ENCODE measurements at places on chromosomes 6 and 20.

GRCh38 chr6:75568965-75569364 lies 32.7 kb upstream of the SENP6 start:
- DNase-seq = no peak

DNA sequence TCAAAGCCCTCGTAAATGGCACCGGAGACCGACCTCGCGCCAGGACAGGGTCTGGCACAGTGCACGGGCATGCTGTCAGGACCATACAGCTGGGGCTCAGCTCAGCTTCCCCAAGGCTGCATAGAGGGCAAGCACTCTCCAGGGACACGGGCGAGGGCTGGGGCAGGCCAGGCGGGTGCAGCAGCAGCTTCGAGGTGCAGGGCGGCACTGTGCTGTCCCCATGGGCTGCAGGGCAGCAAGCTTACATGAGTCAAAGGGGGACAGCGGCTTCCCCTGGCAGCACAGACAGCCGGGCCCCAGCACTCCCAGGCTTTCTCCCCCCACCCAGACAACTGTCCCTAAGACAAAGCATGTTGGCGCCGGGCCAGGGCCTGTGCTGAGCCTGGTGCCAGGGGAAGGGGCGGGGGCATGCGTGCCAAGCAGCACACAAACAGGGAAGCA lies 25.7 kb downstream of the PSMG4 start:
- no peak for DNase-seq

- no peak for DNase-seq
Measured at GRCh38 chr6:114556846-114557488, 214.1 kb upstream of the HS3ST5 start.

DNA sequence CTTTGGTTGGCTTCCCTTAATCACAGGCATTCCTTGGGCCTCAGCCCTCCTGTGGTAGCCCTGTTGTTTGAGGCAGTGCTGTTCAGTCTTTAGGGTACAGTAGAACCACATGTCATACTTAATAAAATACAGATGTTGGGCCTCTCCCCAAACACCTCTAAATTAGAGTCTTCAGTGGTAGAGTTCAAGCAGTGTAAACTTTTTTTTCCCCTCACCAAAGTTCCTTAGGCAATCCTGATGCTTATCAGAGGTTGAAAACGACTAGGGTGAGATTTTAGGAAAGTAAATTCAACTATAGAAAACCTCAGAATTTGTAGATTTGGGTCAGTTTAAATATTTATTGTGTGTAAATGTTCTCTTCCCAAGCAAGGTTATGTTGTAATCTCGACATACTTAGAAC lies 44.6 kb downstream of the BLTP3A start:
- DNase-seq = no peak

DNA sequence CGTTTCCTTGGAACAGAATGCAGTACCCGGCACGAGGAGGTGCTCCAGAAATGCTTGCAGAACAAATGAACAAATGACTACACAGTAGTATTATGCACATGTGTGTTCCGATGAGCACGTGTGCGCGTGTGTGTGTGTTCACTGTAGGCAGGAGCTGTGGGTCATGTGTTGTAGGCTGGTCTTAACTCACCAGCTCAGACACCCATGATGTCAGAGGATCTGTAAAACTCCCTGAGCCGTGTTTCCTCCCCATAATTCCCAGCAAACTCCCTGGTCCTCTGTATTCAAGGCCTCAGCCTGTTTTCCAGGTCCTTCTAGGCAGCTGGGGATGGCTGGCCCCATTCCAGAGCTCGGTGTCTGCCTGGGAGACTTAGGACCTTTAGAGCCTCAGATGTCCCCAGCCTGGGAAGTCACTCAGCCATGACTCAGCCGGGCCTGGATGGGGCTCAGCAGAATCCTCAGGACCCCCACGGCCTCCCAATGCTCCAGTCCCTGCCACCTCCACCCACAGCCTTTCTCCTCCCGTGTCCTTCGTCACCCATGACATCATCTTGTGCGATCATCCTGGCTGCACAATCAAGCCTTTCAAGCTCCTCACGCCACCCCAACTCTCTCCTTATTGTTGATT lies 475.0 kb upstream of the SULF2 start:
- peak; percentile 72 for DNase-seq

DNA sequence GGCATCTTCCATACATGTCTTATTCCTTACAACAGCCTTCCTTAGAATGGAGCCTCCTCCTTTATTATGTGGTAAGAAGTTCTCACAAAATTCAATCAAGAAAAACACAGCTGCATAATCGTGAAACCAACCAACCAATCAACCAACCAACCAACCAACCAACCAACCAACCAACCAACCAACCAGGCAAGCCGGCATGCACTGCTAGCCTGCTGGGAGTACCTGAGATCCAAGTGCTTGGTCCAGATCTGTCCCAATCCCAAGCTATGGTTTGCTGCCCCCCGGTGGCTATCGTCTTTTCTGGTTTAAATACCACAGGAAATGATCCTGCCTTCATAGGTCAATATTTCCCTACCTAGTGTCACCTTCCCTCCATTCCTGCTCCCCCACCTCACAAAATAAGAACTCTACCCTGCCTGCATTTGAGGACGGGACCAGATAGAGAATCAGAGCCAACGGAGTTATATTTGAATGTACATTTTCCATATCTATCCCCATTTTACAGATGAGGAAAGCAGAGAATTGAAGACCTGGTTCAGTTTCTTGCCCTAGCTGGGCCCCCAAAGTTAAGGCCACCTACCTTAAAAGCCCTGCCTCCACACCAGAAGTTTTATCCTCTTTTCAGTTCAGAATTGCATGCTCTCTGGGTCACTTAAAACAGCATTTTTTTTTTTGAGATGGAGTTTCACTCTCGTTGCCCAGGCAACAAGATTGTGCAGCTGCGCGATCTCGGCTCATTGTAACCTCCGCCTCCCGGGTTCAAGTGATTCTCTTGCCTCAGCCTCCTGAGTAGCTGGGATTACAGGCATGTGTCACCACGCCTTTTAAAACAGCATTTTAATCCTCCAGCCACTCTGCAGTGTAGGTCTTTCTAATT lies 27.1 kb downstream of the RAB44 start:
- DNase-seq = no peak

DNA sequence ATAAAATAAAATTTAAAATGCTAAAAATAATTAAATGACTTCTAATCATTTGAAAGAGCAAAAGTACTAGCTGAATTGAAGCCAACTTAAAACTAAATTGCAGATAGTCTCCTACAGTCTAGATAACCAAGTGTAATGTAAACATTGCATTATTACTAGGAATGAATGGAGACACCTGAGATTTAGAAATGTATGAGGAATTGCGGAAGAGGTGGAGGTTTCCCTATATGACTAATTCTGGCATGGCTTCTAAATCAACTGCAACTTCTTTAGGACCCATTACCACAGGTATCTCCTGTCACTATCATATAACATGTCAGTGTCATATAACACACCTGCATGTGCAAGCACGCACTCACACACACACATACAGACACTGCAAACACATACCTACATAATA lies 13.2 kb upstream of the GPR6 start:
- no peak for DNase-seq

DNA sequence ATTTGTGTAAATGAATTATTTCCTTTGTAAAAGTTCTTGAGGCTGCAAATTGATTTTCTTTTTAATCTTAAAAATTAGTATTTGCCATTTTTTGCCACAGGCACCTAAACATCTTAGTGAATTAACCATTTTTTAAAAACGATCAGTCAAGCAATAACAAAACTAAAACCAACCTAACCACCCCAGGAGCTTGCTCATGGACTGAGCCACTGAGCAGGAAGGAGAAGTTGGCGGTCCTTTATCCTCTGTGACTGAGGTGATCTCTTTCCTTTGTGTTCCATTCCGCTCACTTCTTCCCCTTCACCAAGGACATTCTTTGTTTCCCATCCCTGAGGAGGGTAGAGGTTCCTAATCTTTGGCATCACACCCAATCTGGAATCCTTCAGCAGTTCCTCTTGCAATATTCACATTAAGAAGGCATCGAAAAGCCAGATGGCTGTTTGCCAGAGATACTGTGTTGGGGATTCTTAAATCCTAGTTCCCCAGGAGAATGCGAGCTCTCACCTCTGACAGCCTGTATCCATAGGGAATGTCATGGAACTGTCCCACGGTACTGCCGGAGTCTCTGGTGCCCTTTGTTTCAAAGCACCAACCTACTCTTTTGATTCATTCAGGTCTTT lies 30.5 kb downstream of the RPRD1B start:
- DNase-seq = no peak

- no peak for DNase-seq
Measured at GRCh38 chr6:170238741-170239565, 51.9 kb downstream of the DLL1 start.
